Cardiac septum (tissue), 1 donor: ENCODE measurements at places on chromosomes 16 and 17.

DNA sequence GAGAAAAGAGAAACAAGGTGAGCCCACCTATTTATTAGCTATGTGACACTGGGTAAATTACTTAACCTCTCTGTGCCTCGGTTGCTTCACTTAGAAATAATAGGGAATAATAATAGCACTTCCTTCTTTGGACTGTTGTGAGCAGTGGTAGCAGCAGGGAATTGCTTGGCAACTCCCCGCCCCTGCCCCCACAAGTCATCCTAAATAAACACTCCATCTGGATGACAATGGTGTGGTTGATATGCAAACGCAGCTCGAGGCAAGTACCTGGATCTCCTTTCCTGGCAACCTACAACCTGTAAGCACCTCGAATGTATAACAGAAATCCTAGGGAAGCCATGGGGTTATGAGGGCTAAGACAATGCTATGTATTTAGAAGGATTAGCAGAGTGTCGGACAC is 9.1 kb downstream of the TEKT3 start:
- no peak for DNase-seq

DNA sequence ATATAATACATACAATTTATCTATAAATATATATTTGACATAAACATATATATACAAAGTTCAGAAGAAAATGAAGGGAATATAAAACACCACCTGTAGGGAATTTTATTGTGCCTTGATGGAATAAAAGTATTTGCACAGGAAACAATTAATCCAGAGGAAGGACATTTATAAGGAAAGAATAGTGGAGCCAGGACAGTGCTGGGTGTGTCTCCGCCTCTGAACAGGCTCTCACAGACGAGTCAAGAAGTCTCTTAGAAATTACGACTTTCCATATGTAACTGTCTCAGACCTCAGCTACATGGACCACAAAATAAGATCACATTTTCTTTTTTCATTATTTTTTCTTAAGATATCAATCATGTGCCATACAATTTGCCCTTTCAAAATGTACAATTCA is 93.9 kb downstream of the TMEM114 start:
- no peak for DNase-seq

GRCh38 chr17:32520737-32521404 is 34.1 kb downstream of the CDK5R1 start:
- DNase-seq, result no peak

DNA sequence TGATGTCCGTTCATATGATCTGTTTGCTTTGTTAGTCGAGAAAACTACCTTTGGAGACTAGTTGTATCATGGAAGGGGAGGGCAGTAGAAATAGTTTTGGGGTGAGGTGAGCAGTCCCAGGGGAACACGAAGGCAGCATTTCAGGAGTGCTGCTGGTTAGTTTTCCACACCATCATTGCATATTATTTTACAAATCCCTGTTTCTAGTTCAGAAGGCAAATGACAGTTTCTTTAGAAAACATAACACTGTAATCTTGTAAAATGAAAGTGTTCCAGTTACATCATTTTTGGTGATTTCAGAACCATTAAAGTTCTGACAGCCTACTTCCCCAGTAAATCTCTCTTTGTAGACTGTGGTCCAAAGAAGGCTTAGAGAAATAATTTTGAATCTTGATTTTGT is 25.4 kb downstream of the BANP start:
- no peak for DNase-seq

GRCh38 chr17:1244606-1245012 is 25.6 kb upstream of the BHLHA9 start:
- no peak for DNase-seq

DNA sequence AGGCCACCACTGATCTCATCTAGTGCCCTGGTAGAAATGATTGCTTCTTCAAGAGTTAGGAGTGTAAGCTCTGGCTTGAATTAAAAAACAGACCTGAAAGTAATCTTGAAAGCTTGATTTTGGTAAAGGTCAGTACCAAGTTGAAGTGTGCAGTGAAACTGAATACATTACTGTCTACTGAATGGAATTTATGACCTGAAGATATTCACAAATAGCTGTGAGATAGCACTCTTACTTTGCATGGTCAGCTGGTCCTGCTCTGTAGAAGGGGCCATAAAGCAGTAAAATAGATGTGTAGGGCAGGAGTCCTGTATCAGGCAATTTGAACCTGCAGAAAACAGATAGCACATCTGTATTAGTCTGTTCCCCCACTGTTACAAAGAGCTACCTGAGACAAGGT is 78.6 kb downstream of the MYH13 start:
- no peak for DNase-seq

DNA sequence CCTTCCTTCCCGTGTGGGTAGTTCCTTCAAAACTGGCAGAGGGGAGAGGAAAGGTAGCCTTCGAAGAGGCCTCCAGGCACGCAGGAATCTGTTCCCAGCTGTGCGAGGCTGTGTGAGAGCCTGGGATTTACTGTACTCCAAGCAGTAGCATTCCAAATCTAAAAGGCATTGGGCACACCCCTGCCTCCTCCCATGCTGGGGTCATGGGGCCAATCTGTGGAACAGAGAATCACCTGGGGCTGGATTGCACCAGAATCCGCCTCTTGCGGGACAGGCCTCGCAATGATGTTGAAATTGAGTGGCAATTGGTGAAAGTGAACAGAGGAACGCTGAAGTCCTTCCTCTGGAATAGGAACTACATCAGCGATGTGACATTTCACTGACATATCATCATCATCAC is 72.5 kb upstream of the IRX3 start:
- peak; percentile 56 for DNase-seq

DNA sequence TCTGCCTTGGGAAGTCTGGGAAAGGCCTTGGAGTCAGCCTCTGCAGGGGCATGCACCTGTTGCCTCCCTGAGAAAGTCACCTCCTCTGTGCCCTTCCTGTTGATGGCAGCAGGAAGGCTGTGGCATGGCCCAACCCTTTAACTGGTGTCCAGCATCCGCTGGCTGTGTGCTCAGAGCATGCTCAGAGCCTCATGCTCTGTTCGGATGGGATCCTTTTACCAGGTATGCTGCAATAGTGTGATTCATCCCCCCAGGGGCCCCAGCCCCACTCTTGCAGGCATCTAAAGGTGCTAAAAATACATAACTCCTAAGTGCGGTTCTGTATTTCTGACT is 24.9 kb downstream of the KLHL36 start:
- no peak for DNase-seq

GRCh38 chr16:11405331-11406176 is 60.3 kb downstream of the RMI2 start:
- DNase-seq, result no peak

GRCh38 chr17:67569015-67569451 is 148.7 kb upstream of the NOL11 start:
- DNase-seq, result no peak

DNA sequence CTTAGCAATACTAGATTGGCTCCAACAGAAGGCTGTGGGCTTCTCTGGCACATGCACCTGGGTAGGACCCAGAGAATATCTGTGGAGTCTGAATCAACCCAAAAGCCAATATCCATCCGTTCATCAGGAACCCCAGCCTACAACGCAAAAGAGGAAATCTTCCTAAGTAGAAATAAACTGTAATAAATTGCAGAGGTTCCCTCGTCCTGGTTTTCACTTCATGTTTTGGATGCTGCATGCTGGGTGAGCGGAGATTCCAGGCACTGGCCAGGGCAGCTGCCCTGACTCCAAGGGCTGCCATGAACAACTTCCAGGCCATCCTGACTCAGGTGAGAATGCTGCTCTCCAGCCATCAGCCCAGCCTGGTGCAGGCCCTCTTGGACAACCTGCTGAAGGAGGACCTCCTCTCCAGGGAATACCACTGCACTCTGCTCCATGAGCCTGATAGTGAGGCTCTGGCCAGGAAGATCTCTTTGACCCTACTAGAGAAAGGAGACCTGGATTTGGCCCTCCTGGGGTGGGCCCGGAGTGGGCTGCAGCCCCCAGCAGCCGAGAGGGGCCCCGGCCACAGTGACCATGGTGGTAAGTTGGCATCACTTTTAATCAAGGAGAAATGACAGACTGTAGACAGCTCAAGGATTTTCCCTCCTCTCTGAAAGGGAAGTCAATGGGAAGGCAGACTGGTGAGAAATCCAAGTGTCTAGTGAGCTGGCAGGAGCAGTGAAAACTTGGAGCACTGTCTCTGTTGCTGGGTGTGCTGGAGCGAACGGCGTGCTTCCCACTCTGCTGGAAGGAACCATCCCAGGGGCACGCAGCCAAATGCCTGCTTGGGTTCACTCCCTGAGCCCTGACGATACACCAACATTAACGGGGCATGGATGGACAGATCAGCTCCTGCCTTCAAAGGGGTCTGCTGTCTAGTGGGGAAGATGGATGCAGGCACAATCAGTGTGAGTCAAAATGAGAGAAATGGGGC is 10.7 kb upstream of the CIITA start:
- DNase-seq, result no peak

- DNase-seq, result no peak
These were observed 1.8 kb upstream of the FBRS start for GRCh38 chr16:30656388-30656787.

GRCh38 chr17:76901542-76902197 is 33.5 kb downstream of the MGAT5B start:
- DNase-seq, result no peak

DNA sequence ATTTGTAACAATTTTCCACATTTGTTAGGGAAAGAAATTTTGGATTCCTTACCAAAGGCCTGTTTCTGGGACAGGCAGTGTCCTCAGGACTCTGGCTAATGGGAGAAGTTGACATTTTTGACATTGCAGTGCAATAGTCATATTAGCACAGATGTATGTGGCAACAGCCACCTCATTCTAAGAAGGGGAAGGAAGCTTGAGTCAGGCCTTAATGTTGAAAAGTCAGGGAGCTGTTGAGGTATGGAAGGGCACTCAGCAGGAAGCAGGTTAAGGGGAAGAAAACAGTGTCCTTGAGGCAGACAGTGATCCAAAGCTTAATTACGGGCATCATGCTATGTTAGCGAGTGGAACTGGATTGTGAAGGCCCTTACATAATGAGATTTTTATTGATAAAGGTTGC is 20.9 kb downstream of the AKTIP start:
- DNase-seq, result no peak

- no peak for DNase-seq
These were observed 19.1 kb downstream of the RGS9 start for GRCh38 chr17:65156185-65156834.

GRCh38 chr17:48597528-48597777 is 3.9 kb upstream of the HOXB5 start:
- no peak for DNase-seq

- no peak for DNase-seq
These were observed 23.5 kb upstream of the RFFL start for GRCh38 chr17:35086931-35087573.

DNA sequence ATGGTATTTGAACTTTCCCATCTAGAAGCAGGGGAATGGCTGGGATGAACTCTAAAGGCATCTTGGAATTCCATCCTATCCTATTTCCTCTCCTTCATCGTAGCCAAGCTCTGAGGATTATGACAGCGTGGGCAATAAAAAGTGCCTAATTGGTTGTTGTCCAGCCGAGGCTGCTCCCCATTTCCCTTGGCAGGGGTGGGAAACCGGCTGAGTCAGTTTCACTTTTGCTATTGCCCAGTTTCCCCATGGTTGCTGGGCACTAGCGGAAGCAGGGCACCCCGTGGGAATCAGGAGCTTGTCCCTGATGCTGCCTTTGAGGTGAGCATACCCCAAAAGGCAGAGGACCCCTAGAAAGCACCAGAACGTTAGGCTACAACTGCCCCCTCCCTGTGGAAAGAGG is 13.8 kb upstream of the SP2 start:
- DNase-seq, result no peak

GRCh38 chr16:75443298-75443697 is 10.0 kb upstream of the CFDP1 start:
- DNase-seq, result no peak

GRCh38 chr17:55895112-55895759 is 144.4 kb downstream of the PCTP start:
- DNase-seq, result no peak

- no peak for DNase-seq
These were observed 4.1 kb upstream of the SLFN5 start for GRCh38 chr17:35238821-35239220.

GRCh38 chr17:67520252-67520906 is 143.3 kb downstream of the PITPNC1 start:
- no peak for DNase-seq

DNA sequence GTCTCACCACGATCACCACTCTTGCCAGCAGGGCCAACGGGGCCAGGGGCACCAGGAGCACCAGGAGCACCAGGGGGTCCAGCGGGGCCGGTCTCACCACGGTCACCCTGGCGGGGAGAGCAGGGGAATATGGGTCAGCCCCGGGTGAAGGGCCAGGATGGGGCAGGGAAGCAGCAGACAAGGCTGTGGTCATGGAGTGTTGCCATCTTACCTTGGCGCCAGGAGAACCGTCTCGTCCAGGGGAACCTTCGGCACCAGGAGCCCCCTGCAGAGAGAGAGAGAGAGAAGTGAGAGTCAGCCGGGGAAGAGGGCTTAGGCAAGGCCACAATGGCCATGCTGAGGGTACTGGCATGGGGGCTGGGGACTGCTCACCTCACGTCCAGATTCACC is 12.9 kb downstream of the COL1A1 start:
- DNase-seq, result no peak

DNA sequence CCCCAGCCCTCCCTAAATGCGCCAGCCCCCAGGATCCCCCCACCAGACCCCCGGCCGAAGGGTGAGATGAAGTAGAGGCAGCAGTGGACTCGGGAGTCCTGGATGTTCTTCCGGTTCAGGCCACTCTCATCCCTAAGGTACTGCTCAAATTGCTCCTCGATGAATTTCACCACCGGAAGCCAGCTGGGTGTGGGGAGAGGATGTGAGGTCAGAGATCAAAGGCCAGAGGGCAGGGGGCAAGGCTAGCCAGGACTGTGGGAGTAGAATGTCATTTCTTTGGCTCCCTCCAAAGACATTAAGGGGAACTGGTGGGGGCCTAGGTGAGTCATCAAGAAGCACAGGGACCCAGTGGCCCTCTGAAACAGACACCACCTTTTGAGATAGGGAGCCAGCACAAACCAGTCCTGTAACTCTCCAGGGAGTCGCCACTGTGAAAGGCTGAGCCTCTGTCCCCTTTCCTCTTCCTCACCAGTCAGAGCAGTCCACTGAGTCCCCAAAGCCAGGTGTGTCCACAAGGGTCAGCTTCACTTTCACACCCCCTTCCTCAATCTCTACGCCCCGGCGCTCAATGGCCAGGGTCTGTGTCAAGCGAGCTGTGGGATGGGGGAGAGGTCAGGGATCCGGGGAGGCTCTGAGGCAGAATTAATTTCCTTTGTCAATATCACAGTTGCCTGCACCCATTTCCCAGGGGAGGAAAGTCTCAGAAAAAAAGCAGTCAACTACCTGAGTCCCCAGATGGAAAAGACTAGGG is 895 bp downstream of the SEPTIN1 start:
- DNase-seq, result no peak

GRCh38 chr17:28500712-28501379 is 5.3 kb upstream of the FOXN1 start:
- no peak for DNase-seq

GRCh38 chr16:2029350-2029749 is 2.6 kb downstream of the NHERF2 start:
- DNase-seq, result no peak
